ENCODE measurements at places on chromosomes 7 and 10. TPM values are rescaled to one million over a fixed set of nuclear protein-coding genes. Genes with fewer than 3 reads are reported as not detected.

Gene SMNDC1
- total RNA-seq: 21.3 TPM

Gene ACSM6
- total RNA-seq: not detected

DNA sequence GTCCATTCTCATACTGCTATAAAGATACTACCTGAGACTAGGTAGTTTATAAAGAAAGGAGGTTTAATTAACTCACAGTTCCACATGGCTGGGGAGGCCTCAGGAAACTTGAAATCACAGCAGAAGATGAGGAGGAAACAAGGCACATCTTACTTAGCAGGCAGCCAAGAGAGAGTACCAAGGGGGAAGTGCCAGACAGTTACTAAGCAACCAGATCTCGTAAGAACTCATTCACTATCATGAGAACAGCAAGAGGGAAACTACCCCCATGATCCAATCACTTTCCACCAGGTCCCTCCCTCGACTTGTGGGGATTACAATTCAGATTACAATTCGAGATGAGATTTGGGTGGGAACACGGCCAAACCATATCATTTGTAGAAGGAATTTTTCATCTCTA, 36.3 kb downstream of the NHLRC2 start:
- DNase-seq: no peak

Gene ASAH2
- 1.2 TPM for total RNA-seq

DNA sequence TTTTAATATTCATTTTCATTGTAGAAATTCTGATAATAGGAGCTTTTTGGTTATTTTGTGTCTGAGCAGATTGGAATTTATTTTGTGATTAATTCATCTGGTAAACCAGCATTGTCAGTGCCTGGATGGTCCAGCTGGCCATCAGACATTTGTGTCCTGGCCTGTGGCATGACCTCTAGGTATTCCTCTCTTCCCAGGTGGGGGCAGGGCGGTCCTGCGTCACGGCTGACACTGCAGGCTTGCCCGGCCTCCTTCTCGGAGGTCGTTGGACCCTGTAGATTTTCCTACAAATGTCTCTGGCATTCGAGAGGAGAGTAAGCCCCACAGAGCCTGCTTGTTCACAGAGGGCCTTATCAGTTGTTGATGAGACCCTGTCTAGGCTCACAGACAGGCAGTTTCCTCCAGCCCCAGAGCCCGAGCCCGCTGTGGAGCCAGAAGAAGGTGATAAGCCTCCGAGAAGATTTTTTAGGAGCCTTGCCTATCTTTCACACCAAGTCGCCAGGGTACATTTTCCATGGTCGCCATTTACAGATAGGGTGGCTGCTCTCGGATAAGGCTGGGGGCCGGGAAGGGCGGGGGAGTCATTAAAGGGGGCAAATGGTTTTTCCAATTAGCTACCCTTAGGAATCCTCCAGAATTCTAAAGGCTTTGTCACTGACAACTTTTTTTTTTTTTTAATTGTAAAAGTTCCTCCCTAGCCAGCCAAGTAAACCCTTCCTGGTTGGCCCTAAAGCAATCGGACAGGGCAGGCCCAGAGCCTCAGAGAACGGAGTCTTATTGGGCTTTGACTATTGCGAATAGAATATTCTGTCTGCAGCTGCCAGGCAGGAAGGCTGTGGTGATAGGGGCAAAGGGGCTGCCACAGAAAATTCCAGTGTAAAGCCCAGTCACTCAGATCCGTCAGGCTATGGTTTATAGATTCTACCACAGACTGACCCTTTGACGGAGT, 78.1 kb upstream of the TBX20 start:
- no peak for DNase-seq

Gene RUFY2
- 26.1 TPM for total RNA-seq

Gene DGKI
- total RNA-seq: 5.6 TPM

- no peak for DNase-seq
These were observed 32.7 kb downstream of the CYP17A1 start for GRCh38 chr10:102804382-102805055.

Gene EBF3
- 44.4 TPM for total RNA-seq

- no peak for DNase-seq
These were observed 11.7 kb upstream of the TMEM106B start for GRCh38 chr7:12199363-12199762.

Gene DPCD
- 18.1 TPM for total RNA-seq

Gene ITPRID1
- total RNA-seq: 0.92 TPM

- no peak for DNase-seq
These were observed 6.2 kb downstream of the PIK3AP1 start for GRCh38 chr10:96714031-96714590.

- no peak for DNase-seq
These were observed 23.8 kb upstream of the ZNF735 start for GRCh38 chr7:64183126-64183742.

Gene STEAP1B
- total RNA-seq: 3.0 TPM

Gene SNCG
- total RNA-seq: 1.6 TPM

- no peak for DNase-seq
These were observed 57.1 kb downstream of the AOC1 start for GRCh38 chr7:150909200-150909995.

DNA sequence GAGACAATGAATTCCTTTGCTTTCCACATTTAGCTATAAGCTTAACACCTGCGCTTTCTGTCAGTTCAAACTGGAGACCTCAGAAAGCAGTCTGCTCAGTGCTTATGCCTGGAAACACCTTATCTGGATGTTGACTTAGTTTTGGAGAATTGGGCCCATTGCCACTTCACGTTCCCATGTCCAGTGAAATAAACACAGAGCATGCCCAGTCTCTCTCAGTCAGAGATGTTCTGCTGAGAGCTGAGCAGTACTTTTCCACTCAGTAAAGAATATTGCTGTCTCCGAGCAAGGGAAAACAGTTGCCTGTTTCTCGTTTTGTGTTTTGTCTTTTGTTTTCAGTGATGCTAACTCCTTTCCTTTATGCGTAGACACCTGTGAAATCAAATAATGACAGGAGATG, 83.2 kb upstream of the PRR15 start:
- DNase-seq: peak; percentile 52

Gene TNS3
- total RNA-seq: 39.7 TPM

DNA sequence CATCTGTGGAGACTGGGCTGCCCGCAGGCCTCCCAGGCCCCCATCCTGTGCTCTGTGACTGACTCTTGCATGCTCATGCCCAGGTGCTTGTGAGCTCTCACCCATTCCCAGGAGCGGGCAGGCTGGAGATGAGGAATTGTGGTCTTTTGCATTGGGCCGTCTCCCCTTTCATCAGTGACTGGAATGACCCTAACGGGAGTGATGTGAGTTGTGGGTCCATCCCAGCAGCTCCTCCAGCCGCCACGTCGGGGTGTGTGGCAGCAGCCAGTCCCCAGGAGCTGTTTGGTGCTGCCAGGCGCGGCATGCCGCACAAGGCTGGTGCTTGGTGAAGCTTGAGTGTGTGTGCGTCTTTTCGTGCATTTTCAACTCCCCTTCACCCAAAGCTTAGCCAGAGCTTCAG, 164.2 kb downstream of the ACTR3B start:
- no peak for DNase-seq

GRCh38 chr10:78255214-78255613, 221.6 kb downstream of the RPS24 start:
- no peak for DNase-seq

Gene MUC3A
- total RNA-seq: not detected

GRCh38 chr10:23522345-23522744, 83.5 kb downstream of the OTUD1 start:
- DNase-seq: no peak

Gene ELMO1
- 59.9 TPM for total RNA-seq

Gene DNAJC12
- total RNA-seq: 8.2 TPM

Gene CROT
- 30.4 TPM for total RNA-seq

All from tongue (tissue), 3 donors.